ENCODE measurements at places on chromosomes 1 and 21.

DNA sequence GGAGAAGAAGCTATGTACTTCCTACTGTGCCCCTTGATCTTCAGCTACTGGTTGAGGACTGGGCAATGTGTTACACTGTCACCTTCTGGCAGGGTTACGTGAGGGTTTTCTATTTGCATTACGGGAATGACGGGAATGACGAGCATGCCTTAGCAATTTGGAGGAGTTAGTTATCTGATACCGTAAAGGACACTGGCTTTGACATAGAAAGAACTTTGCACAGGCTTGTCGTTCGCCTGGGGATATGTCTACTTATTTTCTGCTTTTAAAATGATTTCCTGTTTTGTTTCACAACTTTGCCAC lies 19.8 kb upstream of the ACBD6 start:
- no peak for DNase-seq

GRCh38 chr1:196723325-196724185 lies 51.1 kb upstream of the CFHR3 start:
- DNase-seq = no peak

GRCh38 chr1:118494998-118495397 lies 310.0 kb upstream of the SPAG17 start:
- no peak for DNase-seq

- DNase-seq = no peak
Measured at GRCh38 chr1:236808005-236808404, 12.9 kb downstream of the MTR start.

DNA sequence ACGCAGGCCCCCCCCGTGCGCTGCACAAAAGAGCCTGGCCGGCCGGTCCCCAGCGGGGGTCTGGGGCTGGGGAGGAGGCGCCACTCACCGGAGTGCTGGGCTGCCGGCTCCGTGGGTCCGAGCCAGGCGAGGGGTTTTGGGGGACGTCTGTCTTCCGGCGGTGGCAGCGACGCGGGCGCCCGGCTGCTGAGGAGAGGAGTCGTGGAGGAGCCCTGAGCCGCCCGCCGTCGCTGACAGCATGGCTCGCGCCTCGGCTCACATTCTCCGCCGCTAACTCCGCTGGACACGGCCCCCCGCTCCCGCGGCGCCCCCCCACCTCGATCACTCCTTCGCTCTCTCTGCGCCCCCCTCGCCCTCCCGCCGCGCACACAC lies 649 bp downstream of the AHDC1 start:
- DNase-seq = no peak

DNA sequence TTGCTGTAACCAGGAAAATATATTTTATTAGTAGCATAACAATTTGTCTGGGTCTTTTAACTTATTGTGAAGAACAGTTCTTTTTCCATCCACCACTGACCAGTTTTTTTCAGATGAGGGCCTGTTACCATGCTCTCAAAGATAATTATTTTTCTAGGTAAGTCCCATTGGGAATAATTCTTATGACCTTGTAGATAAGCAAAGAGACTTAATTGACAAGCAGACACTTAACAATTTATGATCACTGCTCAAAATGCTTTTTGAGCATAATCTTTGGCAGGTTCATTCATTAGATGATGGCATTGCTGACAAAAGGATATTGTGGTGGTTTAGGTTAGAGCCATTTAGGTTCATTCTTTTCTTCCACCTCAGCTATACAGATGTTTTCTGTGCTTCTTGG lies 6.6 kb downstream of the SNX27 start:
- no peak for DNase-seq

- peak; percentile 92 for DNase-seq
Measured at GRCh38 chr1:155250633-155251449, 4.4 kb downstream of the ENTREP3 start.

DNA sequence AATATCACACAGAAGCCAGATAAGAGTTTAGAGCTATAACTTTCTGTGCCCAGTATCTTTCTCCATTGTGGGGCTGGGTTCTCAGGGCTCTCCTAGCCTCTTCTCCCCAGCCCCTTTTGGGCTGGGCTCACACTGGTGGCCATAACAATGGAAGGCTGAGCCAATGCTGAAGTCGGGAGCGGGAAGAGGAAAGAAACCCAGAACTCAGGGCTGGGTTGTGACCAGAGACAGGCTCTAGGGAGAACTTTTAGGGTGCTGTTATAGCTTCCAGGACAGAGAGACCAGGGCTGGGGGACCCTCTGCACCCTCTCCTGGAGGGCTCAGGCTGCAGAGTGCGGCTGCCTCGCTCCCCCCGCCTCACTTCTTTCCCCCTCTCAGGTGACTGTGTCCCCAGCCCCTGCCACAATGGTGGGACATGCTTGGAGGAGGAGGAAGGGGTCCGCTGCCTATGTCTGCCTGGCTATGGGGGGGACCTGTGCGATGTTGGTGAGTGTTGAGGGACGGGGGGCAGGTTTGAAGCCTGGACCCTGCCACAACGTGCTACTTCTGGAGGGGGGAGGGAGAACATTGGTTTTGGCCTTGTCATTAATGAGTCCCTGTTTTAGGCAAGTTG lies 14.1 kb downstream of the BCAN start:
- DNase-seq = no peak
